DMS53 (cell line): ENCODE measurements at places on chromosomes 5 and 9.

DNA sequence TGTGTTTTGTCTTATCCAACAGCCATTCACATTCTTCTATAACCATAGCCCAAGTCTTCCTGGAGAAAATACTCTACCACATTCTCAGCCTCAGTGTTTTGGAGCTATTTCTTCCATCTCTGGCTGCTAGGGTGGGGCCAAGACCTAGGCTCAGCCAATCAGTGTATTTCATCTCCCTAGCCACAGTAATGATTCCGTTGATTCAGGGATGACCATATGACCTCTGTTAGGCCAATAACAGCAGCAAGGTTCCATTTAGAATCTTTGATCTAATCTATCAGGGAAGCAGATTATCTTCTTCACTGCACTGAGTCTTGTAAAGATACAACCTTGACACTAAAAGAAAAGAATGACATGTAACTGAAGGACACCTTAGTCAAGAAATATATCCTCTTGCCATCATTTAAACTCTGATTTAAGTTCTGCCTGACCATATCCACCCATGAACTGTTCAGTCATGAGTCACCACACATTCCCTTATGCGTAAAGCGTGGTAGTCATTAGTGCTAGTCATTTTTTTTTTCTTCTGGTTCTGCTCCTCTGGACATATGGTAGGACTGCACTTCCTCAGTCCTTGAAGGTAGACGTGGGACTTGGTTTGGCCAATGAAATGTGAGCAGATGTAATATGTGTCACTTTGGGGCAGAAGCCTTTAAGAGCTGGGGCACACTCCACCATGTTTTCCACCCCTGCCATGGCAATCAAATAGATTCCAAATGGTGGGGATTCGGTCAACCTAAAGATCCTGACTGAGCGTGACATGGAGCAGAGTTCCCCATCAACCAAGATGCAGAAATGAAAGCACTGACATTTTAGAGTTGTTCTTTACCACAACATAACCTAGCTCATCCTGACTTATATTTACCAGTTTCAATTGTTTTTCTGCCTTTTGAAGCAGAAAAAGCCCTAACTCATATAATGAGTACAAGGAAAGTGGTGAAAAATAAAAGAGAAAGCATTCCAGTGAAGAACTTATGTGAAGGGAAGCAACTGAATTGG, 12.7 kb upstream of the PRELID2 start:
- no peak for DNase-seq

- DNase-seq = no peak
Measured at GRCh38 chr9:108396611-108397010, 459.2 kb downstream of the ACTL7B start.

DNA sequence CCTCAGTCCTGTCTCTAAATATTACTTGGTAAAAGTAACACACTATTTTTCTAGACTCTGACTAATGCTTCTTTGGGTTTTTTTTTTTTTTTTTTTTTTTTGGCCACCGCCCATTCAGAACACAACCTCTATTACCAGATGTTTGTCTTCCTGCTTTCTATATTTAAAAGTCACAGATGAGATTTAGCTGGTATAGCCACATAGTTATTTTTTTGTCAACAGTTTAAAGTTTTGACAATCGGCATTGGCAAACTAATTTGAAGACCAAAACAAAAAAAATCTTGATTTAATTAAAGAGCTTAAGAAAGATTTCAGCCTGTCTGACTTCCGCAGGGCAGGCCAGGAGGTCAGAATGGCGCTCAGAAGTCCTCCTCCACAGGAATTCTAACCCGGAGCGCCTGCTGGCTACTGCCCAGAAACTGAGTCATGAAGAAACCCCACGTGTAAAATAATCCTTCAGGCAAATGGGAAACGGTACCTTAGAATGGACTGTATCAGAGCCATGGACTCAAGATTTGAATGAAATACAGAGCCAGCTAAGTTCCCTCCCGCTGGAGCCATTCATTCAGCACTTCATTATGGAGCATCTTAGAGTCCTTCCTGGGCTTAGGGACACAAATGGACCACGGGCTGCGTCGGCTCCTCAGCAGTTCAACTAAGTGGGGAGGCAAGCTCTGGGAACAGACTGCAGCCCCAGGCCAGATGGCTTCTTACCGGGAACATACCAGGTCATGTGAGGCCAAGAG, 55.6 kb downstream of the PTPDC1 start:
- DNase-seq = no peak

- no peak for DNase-seq
Measured at GRCh38 chr5:59599729-59600128, 293.8 kb downstream of the PDE4D start.

- no peak for DNase-seq
Measured at GRCh38 chr5:142955628-142956027, 185.5 kb downstream of the ARHGAP26 start.

DNA sequence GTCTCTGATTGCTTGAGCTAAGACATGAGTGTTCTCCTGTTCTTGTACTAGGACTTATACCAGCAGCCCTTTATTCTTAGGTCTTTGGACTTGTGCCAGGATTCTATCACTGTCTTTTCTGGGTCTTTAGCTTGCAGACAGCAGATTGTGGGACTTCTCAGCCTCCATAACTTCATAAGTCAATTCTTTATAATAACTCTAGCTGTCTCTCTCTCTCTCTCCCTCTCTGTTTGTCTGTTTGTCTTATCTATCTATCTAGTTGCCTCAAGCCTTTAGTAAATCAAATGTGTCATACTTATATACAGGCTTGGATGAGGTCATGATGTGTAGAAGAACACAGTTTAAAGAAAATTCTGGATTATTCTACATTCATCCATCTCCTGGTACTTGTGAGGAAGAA, 11.5 kb upstream of the ANKRD55 start:
- DNase-seq = no peak

DNA sequence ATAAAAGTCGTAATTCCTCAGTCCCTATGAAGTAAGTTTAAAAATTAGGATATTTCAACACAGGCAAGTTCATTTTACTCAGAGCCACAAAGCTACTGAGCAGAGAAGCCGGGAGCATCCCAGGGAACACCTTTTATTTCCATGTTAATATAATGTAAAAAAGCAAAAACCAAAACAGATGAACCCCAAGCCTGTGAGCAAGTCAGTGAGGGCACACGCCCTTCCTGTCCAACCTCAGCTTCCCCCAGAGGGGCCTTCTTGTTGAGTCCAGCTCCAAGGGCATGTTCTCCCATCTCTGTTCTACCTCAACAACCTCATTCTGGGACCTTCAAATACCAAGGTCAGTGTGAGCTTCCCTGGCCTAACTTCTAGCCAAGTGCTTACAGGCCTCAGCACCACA, 24.8 kb downstream of the NSUN2 start:
- no peak for DNase-seq

DNA sequence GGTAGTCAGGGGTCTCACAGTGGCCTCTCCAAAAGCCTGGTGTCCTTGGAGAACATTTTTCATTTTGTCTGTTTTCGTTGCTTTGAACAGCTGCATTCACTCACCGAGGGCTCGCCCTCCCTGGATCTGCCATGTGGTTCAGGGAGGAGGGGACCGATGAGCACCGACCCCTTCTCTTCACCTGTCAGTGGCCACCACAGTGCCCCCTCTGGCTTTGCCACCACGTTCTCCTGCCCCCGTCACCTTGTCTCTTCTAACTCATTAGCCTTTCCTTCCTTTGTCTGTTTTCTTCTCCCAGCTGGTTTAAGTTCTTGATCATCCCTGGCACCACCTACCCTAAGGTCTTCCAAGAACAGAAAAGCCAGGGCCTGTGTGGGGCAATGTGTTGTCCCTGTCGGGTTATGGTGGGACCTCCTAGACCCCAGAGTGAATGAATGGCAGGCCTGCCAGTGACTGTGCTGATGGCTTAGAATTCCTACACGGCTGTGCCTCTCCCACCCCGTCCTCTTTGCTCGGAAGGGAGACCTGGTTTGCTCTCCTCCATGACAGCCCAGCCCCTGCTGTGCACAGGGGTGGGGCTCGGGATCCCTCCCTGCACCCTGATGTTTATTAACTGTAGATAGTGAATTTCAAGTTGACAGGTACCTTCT, 90.0 kb downstream of the ANKRD33B start:
- no peak for DNase-seq

DNA sequence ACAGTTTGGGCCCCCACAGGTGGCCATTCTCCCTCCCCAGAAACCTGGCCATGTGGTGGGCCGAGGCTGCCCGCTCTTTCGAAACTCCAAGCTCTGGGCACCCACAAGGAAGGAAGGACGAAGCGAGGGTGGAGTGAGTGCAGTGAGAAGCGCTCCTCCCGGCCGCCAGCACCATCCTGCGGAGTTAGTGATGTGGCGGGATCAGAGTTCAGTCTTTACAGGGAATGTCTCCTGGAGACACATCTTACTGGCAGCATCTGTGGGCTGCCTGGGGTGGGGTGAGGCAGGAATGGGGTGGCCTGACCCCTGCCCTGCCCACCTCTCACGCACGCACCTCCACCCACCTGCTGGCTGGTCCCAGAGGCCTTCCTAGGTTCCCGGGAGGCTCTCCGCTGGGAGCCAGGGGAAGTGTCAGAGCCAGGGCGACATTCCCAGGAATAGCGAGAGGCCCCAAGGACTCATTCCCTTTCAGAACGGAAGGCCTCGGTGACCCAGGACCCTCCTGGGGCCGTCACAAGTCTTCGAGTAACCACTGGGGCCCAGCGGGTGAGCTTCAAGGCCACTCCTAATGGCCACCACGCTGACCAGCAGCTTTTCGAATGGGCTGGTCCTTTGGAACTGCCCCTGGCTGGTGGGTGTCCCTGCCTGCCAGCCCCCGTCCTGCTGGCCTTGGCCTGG, 5.5 kb upstream of the RNU6ATAC start:
- no peak for DNase-seq

DNA sequence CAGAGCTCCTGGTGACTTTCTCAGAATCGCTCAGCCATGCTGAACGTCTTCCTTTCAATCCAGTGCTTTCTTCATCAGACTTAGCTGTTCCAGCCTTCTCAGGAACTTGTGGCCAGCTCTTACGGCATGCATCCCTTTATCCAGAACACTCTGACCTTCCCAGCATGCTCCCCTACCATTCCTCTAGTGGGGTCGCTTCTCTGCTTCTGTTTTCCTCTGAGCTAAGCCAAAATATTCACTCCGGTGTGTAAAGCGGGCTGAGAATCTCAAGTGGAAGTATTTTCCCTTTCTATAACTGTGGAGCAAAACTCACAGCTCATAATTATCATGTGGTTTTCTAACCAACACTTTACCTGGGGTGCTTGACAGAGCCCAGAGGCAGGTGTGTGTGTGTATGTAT, 6.2 kb downstream of the DCANP1 start:
- DNase-seq = no peak

DNA sequence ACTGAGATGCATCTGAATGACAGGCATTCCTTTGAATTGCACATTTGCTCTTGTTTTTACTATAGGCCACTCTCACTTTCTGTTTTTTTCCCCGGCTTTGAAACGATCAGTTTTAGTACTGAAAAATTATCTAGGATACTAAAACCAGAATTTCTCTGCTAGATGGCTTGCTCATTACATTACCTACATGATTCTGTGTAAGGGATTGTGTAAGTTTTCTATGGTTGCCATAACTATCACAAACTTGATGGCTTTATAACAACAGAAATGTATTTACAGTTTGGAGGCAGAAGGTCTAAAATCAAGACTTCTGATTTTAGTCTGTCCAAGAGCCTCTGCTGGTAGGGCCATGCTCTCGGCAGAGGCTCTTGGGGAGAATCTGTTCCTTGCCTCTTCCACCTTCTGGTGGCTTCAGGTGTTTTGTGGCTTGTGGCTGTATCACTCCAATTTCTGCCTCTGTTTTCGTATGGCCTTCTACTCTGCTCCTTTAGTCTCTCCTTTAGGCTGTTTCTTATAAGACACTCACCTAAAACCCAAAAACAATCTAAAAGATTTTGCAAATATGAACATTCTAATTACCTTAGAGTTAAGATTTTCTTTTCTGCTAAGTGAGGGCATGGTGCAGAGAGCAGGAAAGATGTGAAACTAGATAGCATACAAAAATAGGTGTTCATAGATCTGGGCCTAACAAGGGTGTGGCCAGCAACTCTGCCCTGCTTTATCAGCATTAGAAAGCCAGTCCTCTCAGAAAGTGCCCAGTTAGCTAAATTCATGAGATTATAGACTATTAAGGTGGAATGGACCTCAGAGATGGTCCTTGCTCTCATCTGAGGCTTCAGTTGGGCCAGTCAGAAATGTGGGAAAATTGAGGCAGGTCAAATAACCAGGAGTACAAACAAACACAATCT, 93.3 kb upstream of the CDKN2B start:
- DNase-seq = no peak

DNA sequence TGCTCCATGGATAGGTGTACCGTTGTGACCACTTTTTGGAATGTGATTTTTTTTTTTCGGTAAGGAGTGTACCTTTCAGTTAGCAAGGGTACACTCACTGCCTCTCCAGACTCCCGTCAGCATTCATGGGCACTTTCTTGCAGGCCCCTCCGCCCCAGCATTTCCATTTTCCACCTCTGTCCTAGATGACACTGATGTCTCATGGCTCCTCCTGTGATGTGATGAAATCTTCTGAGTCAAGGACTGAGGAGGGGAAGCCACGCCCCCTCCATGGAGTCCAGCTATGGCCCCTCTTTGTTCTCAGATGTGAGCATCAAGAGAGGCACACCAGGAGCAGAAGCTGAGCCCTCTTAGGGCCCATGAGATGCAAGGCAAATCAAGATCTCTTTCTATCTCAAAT, 61.8 kb downstream of the CTSL start:
- no peak for DNase-seq

GRCh38 chr9:78131969-78132700, 100.5 kb upstream of the GNAQ start:
- DNase-seq = peak; percentile 5

GRCh38 chr9:22169727-22170503, 160.8 kb upstream of the CDKN2B start:
- DNase-seq = no peak

DNA sequence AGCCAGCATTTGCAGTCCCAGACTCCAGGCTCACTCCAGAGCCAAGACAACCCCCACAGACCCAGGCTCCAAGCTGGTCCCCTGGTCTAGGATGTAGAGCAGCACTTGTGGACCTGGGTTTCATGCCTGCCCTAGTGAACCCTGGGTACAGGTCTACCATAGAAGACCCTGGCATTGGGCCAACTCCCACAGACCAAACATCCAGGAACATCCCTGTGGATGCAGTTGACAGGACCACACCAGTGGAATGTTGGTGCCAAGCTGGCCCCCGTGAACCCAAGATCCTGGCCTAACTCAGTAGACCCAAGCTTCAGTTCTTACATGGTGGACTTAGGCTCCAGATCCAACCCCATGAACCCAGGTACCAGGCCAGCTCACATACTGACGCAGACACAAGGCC, 250.6 kb downstream of the KDM4C start:
- no peak for DNase-seq

- DNase-seq = peak; percentile 78
Measured at GRCh38 chr9:136133191-136133958, 14.7 kb upstream of the TMEM250 start.

GRCh38 chr5:39148983-39149534, 70.3 kb downstream of the FYB1 start:
- DNase-seq = peak; percentile 28

- DNase-seq = no peak
Measured at GRCh38 chr5:155068616-155069100, 55.1 kb downstream of the KIF4B start.

GRCh38 chr5:173764332-173765028, 123.7 kb upstream of the CPEB4 start:
- peak; percentile 91 for DNase-seq

GRCh38 chr9:75962013-75962661, 71.7 kb downstream of the PCSK5 start:
- peak; percentile 6 for DNase-seq
